ENCODE measurements at places on chromosomes 1 and 21.

- no peak for DNase-seq
These were observed 39.6 kb upstream of the PIGC start for GRCh38 chr1:172483448-172483847.

DNA sequence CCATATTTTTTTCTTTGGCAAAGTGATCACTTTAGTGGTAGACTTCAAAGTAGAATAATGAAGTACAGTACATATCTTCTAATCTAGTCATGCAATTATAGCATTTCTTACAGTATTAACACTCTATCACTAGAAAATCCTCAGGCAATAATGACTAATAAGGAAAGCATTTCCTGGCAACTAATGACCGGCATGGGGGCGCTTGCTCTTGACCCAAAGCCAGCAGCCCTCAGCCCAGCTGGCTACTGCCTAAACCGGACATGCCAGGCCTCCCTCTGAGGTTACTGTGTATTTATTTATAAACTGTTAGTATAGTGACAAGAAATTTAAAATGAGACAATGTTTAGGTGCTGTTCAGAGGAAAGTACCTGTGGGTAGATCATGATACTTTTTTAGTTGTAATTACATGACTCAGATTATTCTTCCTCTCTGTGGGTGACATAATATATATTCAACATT lies 633.8 kb downstream of the PTPRC start:
- no peak for DNase-seq

GRCh38 chr1:61138921-61139774 lies 56.8 kb downstream of the NFIA start:
- DNase-seq, result no peak

DNA sequence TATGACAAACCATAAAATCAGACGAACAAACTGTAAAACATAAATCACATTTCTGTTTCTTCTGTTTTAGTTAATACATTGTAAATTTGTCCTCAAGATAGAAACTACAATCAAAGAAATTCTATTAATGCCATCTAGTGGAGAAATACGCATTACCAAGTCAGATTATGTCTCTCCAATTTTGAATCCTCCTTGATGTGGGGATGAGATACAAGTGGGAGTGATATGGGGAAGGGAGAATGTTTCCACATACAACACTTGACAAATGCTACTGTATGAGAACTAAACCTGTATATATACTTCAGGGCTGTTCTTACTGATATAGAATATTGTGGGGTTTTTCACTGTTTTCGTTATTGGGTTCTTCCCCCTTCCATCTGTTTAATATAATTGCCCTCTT lies 2.6 kb downstream of the HFM1 start:
- no peak for DNase-seq

GRCh38 chr1:151960780-151961513 lies 32.7 kb downstream of the S100A10 start:
- no peak for DNase-seq
